ENCODE measurements at places on chromosomes 7 and 10.

- no peak for DNase-seq
Measured at GRCh38 chr7:151744656-151745638, 132.0 kb downstream of the PRKAG2 start.

- DNase-seq: no peak
Measured at GRCh38 chr10:63114031-63114814, 18.9 kb upstream of the NRBF2 start.

DNA sequence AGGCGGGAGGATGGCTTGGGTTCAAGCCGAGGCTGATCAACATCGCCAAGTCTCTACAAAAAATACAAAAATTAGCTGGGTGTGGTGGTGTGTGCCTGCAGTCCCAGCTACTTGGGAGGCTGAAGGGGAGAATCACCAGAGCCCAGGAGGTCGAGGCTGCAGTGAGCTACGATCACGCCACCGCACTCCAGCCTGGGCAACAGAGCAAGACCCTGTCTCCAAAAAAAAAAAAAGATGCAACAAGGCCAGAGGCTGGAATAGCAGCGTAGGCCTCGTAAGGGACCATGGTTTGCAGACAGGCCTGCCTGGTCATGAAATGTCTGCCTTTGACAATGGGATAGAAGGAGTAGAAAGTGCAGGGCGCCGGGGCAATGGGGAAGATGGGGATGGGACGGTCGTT, 20.0 kb downstream of the PAPOLB start:
- DNase-seq: no peak

DNA sequence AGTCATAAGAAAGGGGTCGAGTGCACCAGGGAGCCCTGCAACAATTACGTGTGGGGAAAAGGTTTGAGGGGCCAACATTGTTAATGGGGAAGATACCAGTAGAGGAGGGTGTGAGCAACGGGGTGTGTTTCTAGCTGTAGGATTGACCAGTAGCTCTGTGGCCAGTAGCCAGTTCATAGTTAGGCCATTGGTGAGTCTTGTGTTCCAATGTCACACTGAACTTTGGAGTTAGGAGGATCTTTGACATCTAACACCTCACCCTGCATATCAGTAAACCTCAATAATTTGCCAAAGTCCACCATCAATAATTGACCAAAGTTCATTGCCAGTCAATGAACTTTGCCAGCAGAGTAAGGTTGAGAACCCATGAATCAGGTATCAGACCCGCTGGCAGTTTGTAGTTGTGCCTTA, 168.8 kb downstream of the CPED1 start:
- DNase-seq: no peak

DNA sequence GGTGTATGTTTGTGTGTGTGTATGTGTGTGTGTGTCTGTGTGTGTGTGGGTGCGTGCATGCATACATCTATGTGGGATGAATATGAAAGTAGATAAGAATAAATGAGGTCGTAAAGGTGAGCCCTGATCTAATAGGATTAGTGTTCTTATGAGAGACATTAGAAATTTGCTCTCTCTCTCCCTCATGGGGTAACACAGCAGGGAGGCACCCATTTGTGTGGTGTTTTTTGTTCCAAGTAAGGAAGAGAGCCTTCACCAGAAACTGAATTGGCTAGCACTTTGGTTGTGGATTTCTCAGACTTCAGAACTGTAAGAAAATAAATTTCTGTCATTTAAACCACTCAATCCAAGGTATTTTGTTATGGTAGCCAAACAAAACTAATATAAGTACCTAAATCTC, 353.7 kb upstream of the CHRM2 start:
- DNase-seq: no peak

GRCh38 chr7:47505312-47506007, 76.5 kb downstream of the TNS3 start:
- DNase-seq: no peak

DNA sequence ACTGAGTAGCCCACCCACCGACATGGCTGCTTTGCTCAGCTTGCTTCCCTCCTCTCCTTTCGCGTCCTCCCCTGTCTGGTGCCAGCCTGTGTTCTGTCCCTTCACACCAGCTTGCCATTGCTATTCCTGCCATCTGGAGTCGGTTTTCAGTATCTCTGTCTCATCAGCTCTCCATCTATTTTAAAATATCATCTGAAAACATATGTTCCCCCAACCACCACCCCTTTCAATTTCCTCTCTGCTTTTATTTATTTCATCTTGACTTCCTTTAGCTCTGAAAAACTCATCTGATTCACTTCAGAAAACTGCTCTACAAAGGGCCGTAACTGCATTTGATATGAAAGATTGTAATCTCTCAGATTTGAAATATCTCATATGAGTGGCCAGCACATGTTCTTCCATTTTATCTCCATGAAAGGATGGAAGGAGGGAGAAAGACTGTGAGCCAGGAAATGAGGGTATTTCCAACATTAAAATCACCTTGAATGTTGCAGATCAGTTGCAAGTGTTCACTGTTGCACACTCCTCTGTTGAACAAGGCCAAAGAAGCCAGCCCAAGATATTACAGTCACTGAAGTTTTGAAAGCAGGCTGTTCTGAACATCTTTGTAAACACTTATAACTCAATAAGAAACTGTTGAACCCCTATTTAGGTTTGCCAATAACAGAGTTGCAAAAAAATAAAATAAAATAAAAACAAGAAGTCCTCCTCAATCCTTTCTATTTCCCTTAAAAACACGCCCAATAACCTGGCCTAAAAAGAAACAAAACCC, 202.4 kb upstream of the NEBL start:
- DNase-seq: no peak

DNA sequence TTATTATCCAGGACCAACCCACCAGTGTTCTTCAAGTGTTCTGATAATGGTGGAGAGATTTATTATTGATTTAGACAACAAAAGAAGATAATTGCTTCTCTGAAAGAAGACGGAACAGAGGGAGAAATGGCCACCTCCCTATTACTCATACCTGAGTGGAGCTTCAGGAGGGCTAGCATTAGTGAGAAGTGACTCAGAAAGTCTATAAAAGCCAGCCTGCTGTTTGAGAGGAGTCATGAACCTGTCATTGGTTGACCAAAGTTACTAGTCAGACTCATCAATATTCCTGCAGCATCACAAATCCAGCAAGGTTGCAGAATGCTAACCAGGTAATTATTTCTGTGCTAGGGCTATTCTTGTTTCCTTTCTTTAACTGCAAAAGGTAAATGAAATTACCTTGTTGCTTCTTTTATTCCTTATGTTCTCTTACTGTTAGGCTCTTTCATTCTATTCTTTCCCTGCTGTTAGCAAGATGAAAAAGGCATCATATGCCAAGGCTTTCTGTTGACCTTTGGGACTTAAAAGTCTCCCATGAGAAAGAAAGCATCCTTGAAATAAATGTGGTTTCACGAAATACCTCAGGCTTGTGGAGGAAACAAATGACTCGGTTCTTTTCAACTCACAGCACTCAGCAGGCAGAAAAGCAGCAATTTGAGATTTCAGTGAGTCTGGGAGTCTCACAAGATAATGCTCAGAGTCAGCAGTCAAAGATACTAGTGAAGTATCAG, 256.4 kb upstream of the PHYHIPL start:
- no peak for DNase-seq

DNA sequence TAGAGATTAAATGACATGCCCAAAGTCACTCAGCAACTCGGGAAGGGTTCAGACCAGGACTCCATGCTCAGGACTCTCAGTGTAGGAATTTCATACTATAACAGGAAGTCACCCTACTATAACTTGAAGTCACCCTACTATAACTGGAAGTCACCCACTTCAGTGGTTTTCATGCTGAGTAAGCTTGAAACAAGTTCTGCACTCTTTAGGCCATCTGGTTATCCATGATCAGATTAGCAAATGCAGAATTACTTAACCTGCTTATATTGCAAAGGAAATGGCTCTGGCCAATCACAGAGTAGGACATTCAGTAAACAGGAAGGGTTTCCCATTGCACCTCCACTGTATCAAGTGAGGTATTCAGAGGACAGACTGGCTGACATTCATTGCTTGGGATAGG, 1240.4 kb downstream of the GATA3 start:
- no peak for DNase-seq

GRCh38 chr7:127396184-127396583, 3.7 kb upstream of the ZNF800 start:
- no peak for DNase-seq

DNA sequence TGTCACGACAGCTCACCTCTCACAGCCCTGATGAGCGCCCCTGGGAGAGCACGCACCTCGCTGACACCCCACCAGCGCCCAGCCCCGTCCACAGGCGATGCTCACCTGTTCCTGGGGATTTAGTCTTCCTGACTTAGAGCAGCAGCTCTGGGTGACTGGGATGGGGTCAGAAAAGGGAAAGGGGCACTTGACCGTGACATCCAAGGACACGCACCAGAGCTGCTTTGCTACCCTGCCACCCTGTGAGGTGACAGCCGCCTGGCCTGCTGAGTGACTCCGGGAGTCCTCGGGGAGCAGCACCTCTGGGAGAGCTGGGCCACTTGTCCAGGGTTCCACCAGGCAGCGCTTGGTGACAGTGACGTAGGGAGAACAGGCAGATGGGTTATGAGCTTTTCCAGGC, 148.2 kb downstream of the PRKAG2 start:
- no peak for DNase-seq
